ENCODE measurements at places on chromosomes 5 and 9. TPM values are rescaled to one million over a fixed set of nuclear protein-coding genes. Genes with fewer than 3 reads are reported as not detected.

Gene TNFSF8
- total RNA-seq, result not detected

Gene PPP6C
- total RNA-seq, result 46.5 TPM

Gene SMIM3
- total RNA-seq, result 27.3 TPM

Gene CCL27
- not detected for total RNA-seq

Gene HSPA9
- total RNA-seq, result 390 TPM

Gene INSL4
- total RNA-seq, result not detected

Gene TRIM7
- 7.3 TPM for total RNA-seq

Gene ZDHHC12
- 38.5 TPM for total RNA-seq

Gene KLF9
- total RNA-seq, result 50.3 TPM

Gene PGGT1B
- 20.4 TPM for total RNA-seq

Gene APBA1
- 3.8 TPM for total RNA-seq

Gene DDX4
- not detected for total RNA-seq

Gene NDUFA8
- 49.6 TPM for total RNA-seq

Gene LCN9
- total RNA-seq, result not detected

Gene ZNF462
- 24.3 TPM for total RNA-seq

Gene SHC3
- total RNA-seq, result 0.31 TPM

Gene BARHL1
- total RNA-seq, result not detected

Gene ZNF79
- 10.5 TPM for total RNA-seq

Gene ARHGEF37
- total RNA-seq, result 6.2 TPM

Gene LHX6
- not detected for total RNA-seq

Gene IL4
- total RNA-seq, result not detected

Gene RAD1
- total RNA-seq, result 24.7 TPM

Gene PCDHB12
- not detected for total RNA-seq

Gene SPATA31D4
- total RNA-seq, result not detected

Gene ADAM19
- total RNA-seq, result 1.00 TPM

Gene POU5F2
- 1.7 TPM for total RNA-seq

Gene ADAMTS12
- 2.5 TPM for total RNA-seq

Gene MAMDC2
- total RNA-seq, result 0.33 TPM

Gene CAMK2A
- total RNA-seq, result 0.36 TPM

Gene KCNV2
- not detected for total RNA-seq

Gene TSSK1B
- total RNA-seq, result not detected

Gene SLC35D2
- total RNA-seq, result 32.6 TPM

Gene VCAN
- 2.5 TPM for total RNA-seq

Gene FOXI1
- total RNA-seq, result not detected

Gene EQTN
- total RNA-seq, result 0.93 TPM

Gene ST8SIA4
- 0.33 TPM for total RNA-seq

Gene NUP188
- total RNA-seq, result 58.8 TPM

Gene SLC25A2
- total RNA-seq, result not detected

Gene FAM120A
- 145 TPM for total RNA-seq

Gene ANKRD34B
- not detected for total RNA-seq

Gene ARL15
- total RNA-seq, result 18.6 TPM

Gene ZNF883
- 0.31 TPM for total RNA-seq

Gene RAB14
- 25.1 TPM for total RNA-seq

Gene DBH
- not detected for total RNA-seq

Gene TTC16
- total RNA-seq, result not detected

Measured in melanocyte of skin (primary cell).